DMS153 (cell line): ENCODE measurements at places on chromosomes 2 and 18.
A peak's percentile ranks its signal among the peaks of the same experiment; 100 is the strongest.

- DNase-seq, result no peak
These were observed 42.7 kb downstream of the RAB31 start for GRCh38 chr18:9750606-9751304.

GRCh38 chr2:46847726-46848412 is 67.7 kb downstream of the MCFD2 start:
- no peak for DNase-seq

GRCh38 chr2:175457895-175458448 is 276.5 kb upstream of the ATP5MC3 start:
- DNase-seq, result no peak

GRCh38 chr2:240292035-240292574 is 143.4 kb upstream of the GPC1 start:
- no peak for DNase-seq

- DNase-seq, result peak; percentile 86
These were observed 315 bp upstream of the SLC66A3 start for GRCh38 chr2:11154923-11155380.

DNA sequence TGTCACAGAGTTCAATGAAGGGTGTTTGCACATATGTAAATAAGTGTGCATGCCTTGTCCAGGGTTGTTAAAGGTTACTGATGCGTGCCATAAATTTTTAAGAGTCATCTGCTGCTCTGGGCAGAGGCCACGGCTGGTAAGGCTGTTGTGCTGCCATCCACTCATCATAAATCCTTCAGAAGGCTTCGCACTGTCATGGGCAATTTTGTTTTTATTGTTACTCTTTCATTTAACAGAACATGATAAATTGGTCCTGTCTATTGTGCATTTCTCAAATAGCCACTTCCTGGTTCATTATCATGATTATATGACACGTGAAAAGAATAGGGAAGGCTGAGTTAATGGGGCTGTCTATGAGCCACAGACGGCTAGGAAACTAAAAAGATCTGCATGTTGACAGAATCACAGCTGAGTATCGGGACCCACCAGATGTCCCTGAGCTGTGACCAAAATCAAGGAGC is 634.3 kb upstream of the SOX11 start:
- peak; percentile 100 for DNase-seq

GRCh38 chr2:27051902-27052645 is 606 bp downstream of the AGBL5 start:
- DNase-seq, result no peak

GRCh38 chr2:200310545-200310971 is 4.1 kb downstream of the SPATS2L start:
- no peak for DNase-seq

DNA sequence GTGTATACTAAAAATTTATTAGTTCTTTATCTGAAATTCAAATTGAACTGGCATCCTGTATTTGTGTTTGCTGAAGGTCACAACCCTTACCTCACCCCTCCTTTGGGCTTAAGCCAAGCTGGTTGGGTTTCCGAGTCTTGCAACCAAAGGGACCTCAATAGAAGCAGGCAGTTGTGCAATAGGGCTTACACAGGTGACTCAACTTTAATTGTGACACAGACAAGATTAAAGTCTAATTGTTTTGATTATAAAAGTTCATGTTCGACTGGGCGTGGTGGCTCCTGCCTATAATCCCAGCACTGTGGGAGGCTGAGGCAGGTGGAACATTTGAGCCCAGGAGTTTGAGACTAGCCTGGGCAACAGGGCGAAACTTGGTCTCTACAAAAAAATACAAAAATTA is 71.5 kb downstream of the RAB31 start:
- DNase-seq, result no peak

DNA sequence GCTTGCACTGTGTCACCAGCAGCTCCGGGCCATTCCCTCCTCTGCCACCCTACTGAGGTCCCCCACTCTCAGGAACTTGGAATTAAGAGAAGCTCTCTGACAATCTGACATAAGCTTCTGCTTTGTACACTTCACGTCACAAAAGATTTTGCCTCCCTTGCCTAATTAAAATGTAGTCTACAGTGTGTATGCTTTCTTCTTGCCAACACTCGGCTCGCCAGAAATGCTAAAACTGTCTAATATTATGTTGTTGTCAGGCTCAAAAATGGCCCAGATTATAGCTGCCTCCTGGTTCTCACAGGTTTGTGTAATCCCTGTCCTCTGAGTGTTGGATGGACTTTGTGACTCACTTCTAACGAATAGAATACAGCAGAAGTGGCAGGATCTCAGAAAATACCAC is 474.7 kb downstream of the MBD2 start:
- DNase-seq, result no peak

DNA sequence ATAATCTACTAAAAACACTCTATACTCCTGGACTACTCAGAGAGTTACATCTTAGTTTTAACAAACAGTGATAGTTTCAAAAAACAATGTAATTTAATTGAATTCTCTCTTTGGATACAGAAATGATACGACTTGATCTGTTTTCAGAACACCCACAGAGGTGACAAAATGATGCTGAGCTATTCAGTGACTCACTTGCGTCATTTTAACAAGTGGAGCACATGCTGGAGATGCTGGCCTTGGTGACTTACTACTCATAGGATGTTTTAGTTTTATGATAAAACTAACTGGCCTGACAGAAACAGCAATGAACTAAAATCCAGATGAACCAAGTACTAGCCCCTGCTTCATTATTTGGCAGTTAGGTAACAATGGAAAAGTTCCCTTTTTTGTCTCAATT is 101.3 kb upstream of the ITGB6 start:
- no peak for DNase-seq

DNA sequence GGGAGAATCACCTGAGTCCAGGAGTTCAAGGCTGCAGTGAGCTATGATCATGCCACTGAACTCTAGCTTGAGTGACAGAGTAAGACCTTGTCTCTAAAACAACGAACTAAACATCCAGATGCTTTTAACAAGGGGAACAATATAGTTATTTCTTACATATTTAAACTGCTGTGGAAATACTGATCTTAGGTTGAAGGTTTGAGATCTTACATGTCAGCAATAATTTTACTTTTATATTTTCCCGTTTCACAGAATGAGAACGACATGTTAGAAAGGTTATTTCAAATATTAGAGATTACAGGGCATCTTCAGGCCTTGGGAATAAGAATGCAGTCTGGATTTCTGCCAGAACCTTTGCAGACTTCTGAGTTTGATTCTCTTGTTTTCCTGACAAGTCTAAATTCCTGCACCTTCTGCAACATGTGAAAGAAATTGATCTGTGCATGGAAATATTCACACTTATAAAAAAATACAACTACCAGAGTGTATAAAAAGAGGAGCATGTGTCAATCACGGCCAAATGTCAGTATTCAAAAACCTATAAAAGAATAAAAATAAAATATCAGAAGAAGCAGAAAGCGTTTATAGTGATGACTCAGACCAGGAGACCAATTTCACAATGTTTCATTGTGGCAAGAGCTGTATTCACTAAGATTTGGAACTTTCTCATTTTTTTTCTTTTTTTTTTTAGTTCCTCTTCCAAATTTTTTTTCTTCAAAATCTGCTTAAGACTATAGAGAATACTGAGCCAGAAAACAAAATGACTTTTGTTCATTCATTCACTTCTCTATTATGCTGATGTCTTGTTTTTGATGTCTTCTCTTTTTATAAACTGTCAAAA is 29.6 kb downstream of the COLEC12 start:
- DNase-seq, result no peak

- no peak for DNase-seq
These were observed 110.0 kb downstream of the TANC1 start for GRCh38 chr2:159078443-159078842.

- DNase-seq, result no peak
These were observed 114.5 kb downstream of the METTL8 start for GRCh38 chr2:171319164-171319810.

- no peak for DNase-seq
These were observed 110.3 kb upstream of the RMP24 start for GRCh38 chr18:35862119-35862640.

- DNase-seq, result no peak
These were observed 15.8 kb downstream of the PKDCC start for GRCh38 chr2:42063431-42064171.

DNA sequence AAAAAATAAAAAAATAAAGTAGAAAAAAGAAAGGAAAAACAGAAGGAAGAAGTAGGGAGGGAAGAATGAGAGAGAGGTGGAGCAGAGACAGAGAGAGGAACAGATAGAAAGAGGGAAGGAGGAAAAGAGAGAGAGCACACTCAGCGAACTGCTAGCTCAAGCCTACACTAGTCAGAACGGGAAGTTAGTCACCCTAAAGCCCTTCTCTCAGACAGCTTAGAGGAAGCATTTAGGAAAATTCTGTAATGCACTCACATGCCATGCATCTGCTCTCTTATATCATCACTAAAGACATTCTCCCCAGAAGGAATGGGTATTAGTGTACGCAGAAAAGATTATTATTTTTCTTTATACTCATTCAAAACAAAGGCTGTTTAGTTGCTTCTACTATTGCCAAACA is 68.1 kb upstream of the SULT1C3 start:
- no peak for DNase-seq

- DNase-seq, result no peak
These were observed 116.1 kb downstream of the TMEM163 start for GRCh38 chr2:134602666-134603065.

GRCh38 chr18:12278741-12279682 is 24.9 kb downstream of the CIDEA start:
- no peak for DNase-seq

- no peak for DNase-seq
These were observed 79.0 kb upstream of the PROKR1 start for GRCh38 chr2:68564426-68564825.

DNA sequence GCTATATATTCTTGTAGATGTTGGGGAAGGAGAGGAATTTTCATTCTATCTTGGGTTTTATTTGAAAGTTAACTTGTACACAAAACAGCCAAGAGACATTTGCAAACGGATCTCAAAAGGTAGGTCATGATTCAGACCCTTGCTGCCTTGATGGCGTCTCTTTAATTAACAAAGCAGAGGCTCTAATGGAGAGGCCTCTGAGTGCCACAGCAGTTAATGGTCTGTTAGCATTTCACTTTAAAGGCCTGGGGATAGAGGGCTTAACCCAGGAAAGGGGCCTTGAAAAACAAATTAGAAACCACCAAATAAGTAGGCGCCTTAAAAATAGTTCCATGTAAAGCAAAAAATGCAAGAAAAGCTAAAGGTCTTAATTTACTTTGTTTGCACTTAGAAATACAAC is 836.9 kb upstream of the CELF4 start:
- DNase-seq, result no peak

DNA sequence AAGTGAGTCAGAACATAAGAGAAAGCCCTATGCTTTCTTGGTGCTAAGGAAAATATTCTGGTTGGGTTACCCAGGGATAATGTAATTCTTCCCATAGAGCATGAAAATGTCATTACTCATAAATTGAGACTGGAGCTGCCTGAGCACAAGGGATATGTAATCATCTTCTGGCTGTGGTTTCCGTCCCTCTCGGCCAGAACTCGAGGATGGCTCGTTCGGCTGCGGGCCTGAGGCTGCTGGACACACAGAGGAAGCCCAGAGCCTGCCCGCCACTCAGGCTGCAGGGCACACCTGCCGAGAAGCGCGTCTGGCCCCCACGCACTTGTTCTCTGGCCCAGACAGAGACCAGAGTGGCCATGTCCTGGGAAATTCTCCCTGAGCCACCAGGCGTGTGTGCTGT is 104.9 kb downstream of the ASAP2 start:
- DNase-seq, result no peak

- DNase-seq, result peak; percentile 36
These were observed 69.2 kb upstream of the HNRNPA3 start for GRCh38 chr2:177143444-177143843.

- DNase-seq, result no peak
These were observed 11.8 kb downstream of the GULP1 start for GRCh38 chr2:188303363-188304031.

GRCh38 chr2:9613291-9613690 is 17.5 kb downstream of the YWHAQ start:
- DNase-seq, result no peak

- DNase-seq, result no peak
These were observed 158.6 kb downstream of the HNMT start for GRCh38 chr2:138122891-138123290.

DNA sequence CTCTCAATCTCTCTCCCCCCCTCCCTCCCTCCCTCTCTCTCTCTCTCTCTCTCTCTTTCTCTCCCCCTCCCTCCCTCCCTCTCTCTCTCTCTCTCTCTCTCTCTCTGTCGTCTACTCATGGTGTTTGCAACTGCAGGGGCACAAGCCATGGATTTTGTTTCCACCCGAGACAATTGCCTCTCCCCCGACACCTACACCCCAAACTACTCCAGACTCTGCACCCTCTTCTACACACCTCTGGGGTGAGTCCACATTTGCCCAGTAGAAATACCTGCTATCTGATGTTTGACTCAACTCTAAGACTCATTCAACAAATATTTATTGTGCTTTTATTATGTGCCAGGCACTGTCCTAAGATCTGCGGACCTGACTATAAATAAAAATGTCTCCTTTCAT is 93.7 kb downstream of the TMEM17 start:
- no peak for DNase-seq

DNA sequence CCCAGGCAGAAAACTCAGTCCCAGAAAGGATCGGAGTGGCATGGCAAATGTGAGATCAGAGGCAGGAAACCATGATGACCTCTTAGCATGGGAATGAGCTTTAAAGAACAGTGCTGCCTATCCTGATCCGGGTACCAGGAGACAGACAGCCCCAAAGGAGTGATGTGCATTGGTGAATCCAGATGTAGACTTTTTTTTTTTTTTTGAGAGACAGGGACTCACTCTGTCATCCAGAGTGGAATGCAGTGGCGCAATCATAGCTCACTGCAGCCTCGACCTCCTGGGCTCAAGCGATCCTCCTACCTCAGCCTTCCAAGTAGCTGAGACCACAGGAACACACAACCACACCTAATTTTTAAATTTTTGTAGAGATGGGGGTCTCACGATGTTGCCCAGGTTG is 122.7 kb downstream of the VAPA start:
- DNase-seq, result no peak

GRCh38 chr2:8754106-8754776 is 72.4 kb downstream of the ID2 start:
- no peak for DNase-seq

- DNase-seq, result no peak
These were observed 227.9 kb upstream of the SPRED2 start for GRCh38 chr2:65660340-65660739.

DNA sequence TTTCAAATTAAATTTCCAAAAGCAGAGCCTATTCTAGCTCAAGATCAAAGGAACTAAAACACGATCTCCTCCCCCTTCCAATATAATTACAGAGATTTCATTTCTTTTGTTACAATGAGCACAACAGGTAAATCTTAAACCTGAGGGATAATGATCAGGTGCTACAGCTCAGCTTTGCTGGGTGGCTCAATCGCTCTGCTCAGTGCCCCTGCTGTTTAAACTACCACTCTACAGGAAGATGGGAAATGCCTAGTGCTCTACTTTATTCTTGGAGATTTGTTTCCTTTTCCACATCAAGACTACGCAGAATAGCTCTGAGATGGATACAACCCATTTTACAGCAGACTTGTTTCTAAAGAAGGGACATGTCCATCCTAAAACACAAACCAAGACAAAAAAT is 162.3 kb downstream of the TCF4 start:
- DNase-seq, result no peak
